ENCODE measurements at places on chromosomes 7 and 10.

- no peak for DNase-seq
These were observed 14.0 kb downstream of the AP5Z1 start for GRCh38 chr7:4789194-4790077.

- peak; percentile 79 for DNase-seq
These were observed 245.0 kb downstream of the PRPF18 start for GRCh38 chr10:13831711-13832141.

DNA sequence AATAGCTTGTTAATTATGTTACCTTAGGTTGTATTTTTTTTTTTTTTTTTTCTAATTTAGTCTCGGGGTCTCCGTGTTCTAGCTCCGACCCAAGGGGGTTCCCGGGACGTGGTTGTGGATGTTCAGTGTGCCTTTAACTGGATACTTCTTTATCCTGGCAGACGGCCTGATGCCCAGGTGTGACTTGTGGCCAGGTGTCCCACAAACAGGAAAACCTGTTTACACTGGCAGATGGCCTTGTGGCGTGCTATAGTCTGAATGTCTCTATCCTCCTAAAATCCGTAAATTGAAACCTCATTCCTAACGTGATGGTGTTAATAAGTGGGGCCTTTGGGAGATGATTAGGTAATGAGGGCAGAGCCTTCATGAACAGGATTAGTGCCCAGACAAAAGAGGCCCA, 546.4 kb upstream of the C7orf33 start:
- DNase-seq, result no peak

DNA sequence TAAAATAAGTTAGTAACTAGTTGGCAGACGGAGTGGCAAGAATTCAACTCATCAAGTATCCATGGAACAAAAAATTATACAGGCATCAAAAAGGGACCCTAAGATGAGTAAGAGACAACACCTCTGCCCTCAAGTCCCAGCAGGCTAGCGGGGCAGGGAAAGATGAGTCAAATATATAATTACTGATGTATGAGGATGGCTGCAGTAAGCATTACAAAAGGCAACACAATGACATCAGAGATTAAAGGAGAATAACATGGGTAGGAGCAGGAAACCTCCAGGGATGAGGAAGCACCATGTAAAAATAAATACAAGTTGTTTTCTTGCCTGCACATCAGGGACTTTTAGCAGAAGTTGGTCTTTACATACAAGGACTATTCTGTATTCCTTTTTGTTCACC, 49.4 kb downstream of the SCRN1 start:
- no peak for DNase-seq

DNA sequence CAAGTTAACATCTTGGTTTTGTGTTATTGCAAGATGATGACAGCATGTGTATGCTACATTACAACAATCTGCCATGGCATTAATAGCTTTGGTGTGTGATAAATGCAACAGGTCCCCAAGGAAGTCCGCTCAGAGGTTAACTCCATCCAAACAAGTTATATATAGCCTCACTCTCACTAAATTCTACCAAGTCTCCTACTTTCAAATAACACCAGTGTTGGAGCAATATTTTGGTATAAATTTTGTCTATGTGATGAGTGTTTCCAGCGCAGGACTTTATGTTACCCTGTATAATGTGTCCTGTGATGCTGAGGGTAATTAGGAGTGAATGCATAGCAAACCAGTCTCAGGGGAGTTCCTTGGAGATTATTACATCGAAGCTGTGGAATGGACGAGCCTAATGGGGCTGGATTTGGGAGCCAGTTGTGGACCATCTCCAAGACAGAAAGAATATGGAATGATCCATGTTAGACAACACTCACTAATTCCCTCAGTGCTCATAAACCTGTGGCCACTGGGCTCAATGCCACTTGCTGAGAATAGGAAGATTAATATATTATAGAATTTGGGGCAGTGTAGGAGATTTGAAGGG, 127.6 kb upstream of the CXCL12 start:
- no peak for DNase-seq

DNA sequence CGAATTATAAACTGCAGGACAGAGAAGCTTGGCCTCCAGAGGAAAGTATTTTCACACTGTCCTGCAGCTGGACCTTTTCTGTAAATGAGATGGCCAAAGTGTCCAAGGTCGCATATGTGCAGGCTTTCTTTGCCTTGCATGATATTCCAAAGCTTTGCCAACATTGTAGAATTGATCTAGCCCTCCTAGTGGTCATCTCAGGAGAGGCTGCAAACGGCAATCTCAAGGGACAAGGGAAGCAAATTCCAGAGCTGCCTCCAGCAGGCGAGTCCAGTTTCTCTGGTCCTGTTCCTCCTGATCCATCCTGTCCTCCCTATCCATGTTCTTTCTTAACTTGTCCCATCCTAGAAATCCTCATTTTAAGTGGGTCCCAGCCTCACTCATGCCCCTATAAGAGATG, 373.4 kb upstream of the PCDH15 start:
- no peak for DNase-seq

DNA sequence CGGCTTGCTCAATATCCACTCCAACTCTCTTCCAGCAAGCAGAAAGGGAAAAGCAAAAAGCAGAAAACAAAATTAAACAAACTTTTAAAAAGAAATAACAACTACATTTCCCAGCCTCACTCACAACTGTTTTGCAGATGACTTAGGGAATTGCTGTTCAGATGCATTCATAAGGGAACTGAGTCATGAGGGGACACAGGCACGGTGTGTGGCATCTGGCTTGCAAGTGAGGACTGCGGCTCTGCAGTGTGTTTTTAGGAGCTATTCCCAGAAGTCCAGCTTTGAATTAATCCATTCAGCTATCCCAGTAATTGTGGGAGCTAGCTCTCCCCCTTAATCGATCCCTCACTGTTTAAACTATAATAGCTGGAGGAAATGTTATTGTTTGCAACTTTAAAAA, 30.3 kb downstream of the PTN start:
- DNase-seq, result no peak

GRCh38 chr7:157513682-157514081, 176.9 kb downstream of the DNAJB6 start:
- DNase-seq, result no peak
